Stimulated activated CD4-positive, alpha-beta T cell treated with anti-CD3 and anti-CD28 coated beads, TNF-alpha, amount 100 ng/mL, for 48 hours (primary cell): ENCODE measurements at places on chromosomes 12 and 14.
A peak's percentile ranks its signal among the peaks of the same experiment; 100 is the strongest.

DNA sequence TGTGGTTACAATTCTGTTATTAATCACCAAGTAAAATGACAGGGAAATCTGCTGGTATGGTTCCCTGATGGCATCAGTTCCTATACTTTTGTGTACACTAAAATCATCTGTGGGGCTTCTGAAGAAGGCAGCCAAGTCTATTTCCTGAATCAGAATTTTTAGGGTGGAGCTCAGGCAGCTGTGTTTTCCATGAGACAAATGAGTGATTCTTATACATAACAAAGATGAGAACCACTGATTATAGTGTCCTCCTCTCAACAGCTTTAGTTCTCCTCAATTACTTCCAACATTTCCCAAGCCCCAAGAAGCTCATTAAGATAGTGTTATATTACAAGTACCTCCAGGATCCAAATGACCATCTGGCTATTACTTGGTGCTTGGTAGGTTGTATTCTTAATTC, 64.5 kb upstream of the USP44 start:
- no peak for DNase-seq

- peak; percentile 21 for DNase-seq
Observed at GRCh38 chr14:95265106-95266094, 54.3 kb downstream of the CLMN start.

- DNase-seq, result no peak
Observed at GRCh38 chr14:100786576-100787219, 39.2 kb upstream of the MEG3 start.

- no peak for DNase-seq
Observed at GRCh38 chr12:49451468-49452259, 84.4 kb downstream of the SPATS2 start.
